ENCODE measurements at places on chromosomes 5 and 9.
A peak's percentile ranks its signal among the peaks of the same experiment; 100 is the strongest.

GRCh38 chr9:15018096-15018637 lies 107.9 kb upstream of the FREM1 start:
- DNase-seq = no peak

GRCh38 chr9:98727428-98727827 lies 18.7 kb upstream of the GABBR2 start:
- DNase-seq = no peak

GRCh38 chr5:150431574-150431973 lies 18.0 kb downstream of the RPS14 start:
- DNase-seq = no peak

DNA sequence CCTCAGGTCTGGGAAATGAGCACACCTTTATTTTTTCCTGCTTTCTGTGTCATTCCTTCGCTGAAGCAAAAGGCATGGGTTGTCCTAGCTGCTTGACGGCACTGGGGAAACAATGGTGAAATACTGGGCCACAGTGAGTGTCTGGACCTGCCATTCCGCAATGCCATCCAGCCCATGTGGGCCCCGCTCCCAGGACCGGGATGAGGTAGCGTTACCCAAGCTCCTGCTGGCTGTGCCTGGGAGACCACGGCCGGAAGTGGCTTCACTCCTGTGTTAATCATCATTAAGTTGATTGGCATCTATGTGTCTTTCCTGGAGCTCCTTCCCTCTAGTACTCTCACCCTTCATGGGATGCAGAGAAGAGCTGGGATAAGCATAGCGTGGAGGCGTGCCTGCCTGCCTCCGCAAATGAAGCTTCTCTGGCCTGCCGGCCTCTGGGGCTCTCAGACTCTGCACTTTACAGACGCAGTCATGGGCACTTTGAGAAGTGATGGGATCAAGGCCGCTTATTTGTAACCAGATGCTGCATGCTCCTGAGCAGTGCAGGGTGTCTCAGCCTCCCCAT lies 16.5 kb upstream of the SMIM32 start:
- no peak for DNase-seq

GRCh38 chr5:13553896-13554295 lies 390.6 kb downstream of the DNAH5 start:
- DNase-seq = no peak

- no peak for DNase-seq
These were observed 27.6 kb upstream of the LHFPL2 start for GRCh38 chr5:78675956-78676730.

DNA sequence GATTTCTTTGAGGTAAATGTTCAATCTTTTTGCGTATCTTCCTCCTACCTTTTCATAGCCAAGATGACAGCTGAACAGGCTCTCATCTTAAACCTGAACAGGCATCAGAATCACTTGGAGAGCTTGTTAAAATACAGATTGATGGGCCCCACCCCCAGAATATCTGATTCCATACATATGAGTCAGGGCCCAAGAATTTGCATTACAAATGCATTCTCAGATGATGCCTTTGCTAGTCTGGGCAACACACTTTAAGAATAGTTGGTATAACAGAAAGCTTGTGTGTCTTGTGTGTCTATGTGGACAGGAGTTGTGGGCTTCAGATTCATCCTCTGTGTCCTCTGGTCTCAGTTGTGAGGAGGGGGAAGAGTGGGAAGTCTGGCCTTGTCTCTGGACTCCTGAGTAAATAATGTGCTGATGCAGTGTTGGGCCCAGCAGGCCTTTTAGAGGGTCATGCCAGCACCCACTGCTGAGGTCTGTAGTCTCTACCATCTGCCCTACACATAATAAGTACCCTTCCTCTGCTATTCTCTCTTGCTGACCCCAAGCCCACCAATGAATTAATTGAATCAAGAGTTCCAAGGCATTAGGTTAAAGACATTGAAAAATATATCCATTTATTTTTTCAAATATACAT lies 43.1 kb downstream of the PTCD2 start:
- DNase-seq = no peak

DNA sequence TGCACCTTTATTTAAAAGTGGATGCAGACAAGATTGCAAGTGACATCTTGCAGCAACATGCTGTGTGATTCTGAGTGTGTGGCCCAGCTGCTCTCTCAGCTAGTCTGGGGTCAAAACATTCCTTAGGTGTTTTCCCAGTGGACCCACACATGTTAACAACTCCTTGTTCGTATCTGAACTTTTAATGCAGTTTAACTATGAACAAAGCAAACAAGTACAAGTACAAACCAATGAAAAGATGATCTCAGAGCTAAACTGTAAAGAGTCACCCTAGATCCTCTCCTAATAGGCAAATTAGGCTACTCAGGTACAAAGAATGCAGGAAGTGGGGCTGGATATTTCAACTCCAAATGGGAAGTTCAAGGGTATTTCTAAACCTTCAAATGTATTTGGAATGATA lies 108.4 kb downstream of the ENTREP1 start:
- no peak for DNase-seq

DNA sequence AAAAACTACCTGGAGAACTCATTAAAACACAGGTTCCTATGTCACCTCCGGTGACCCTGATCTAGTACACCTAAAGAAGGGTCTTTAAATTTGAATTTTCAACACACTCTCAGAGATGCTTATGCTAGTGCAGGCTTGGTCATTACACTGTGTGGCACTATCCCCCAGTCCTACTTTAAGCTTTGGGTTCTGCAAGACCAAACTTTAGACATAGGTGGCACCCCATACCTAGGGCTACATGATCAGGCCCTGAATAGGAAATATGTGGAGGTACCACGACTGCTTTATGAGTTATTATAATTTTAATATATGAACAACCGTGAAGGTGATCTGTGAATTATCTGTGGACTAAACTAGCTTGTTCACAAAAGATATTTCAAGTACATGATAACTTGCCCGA lies 201.3 kb upstream of the OR13F1 start:
- DNase-seq = no peak

- peak; percentile 46 for DNase-seq
These were observed 467 bp downstream of the CNOT6 start for GRCh38 chr5:180494510-180495181.

DNA sequence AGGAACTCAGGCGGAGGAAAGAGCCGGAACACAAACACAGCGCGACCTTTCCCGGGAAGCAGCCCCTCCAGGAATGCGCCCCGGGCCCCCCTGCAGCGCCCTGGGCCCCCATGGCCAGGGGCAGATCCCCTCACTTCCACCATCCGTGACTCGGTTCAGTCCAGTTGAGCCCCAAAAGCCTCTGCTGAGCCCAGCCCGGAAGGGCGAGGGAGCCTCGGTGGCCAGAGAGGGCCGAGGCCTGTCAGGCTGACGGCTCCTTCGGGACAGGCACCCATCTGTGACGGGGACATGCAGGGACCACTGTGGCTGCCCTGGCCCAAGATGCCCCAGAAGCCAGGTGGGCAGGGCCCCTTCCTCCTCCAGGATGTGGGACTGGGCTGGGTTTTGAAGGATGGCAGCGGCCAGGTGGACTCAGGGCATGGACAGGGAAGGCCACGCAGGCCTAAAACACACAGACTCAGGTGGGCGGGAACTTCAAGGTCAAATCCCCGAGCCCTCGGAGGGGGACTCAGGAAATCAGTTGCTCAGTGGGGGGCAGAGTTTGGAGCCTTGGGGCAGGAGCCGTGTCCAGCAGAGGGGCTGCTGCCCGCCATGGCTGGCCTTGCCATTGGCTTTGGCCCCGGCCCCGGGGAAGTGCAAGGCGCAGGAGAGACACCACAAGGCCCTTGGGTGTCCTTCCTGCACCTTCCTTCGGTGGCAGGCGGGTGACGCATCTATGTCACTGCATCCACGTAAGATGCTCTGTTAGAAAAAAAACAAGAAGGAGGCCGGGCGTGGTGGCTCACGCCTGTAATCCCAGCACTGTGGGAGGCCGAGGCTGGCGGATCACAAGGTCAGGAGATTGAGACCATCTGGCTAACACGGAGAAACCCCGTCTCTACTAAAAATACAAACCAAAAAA lies 29.7 kb upstream of the ABO start:
- no peak for DNase-seq

- peak; percentile 36 for DNase-seq
These were observed 2.8 kb downstream of the PDLIM7 start for GRCh38 chr5:177494346-177495195.

- no peak for DNase-seq
These were observed 59.7 kb downstream of the PPP2R2B start for GRCh38 chr5:146818822-146819221.

DNA sequence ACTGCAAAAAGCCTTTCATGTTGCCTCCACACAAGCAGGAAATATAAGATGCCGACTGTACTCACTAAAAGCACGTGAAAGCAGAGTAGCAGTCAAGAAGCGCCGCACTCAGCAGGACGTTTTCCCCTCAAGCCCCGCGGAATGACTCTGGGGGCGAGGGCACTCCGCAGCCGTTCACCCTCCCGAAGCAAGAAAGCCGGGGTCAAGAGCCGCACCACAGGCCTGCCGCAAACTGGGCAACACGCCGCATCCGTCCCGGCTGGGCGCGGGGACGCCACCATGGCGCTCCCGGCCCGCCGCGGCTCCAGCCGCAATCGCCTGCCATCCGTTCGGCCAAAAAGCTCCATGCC lies 364 bp downstream of the RPS6 start:
- peak; percentile 36 for DNase-seq

GRCh38 chr9:98168941-98169488 lies 23.4 kb downstream of the CORO2A start:
- DNase-seq = peak; percentile 63

- DNase-seq = no peak
These were observed 26.9 kb downstream of the EGFLAM start for GRCh38 chr5:38285226-38285625.

DNA sequence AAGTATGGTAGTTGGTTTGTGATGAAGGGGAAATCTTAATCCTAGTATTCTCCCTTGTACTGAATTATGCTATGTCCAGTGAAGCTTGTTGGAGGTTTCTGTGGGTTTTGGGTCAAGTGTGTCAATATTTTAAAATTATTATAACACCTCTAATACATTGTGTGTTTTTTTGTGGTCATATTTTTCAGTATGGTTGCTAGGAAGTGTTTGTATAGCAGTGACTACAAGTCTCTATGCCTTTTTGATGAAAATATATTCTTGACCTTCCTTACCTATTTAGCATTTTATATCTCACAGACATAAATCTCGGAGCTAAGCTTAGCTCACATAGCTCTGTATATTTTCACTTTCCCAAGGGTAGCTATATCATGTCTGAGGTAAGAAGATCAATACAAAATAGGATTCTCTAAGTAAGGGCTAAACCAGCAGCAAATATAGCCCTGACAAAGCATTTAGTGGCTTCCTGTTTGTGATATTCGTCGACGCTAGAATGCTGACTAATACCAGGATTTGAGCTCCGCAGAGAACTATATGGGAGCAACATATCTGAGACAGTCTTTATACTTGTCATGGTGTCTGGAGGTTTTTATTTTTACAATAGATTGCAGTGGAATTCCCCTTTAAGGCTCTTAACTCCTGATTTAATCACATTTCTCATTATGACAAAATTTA lies 82.3 kb downstream of the MACIR start:
- DNase-seq = no peak

DNA sequence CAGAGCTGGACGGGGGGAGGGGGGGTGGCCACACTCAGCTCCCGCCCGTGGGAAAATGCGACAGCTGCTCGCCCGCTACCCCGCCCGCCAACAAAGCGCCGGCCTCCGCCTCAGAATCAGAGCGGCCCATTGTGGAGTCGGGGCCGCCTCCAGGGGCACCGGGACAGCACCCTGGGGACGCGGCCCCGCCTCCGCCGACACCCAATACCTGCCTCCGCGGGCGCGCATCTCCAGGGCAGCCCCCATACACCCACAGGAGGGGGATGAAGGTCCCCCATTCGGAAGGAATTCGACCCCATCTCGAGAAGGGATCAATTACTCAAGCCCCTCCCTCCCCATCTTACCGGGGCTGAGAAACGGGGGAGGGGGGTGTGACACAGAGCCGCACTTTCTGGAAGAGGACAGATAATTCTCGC lies 1.3 kb downstream of the NOTCH1 start:
- peak; percentile 72 for DNase-seq

DNA sequence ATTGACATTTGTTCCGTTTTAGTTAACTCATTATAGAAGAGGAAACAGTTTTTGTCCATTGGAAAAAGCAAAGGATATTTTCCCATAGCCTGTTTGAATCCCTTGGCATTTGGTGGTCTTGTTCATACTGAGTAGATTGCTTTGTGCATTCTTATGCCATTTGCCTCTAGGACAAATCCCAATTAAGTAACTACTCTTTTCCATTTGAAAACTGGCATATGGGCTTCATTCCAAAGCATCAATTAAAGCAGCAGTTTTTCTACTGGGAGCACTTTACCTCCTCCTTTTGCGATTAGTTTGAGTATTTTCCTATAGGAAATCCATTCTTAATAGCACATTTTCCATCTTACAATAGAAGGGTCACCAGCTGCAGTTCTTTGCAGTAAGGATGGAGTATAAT lies 31.2 kb downstream of the GPR21 start:
- DNase-seq = no peak

DNA sequence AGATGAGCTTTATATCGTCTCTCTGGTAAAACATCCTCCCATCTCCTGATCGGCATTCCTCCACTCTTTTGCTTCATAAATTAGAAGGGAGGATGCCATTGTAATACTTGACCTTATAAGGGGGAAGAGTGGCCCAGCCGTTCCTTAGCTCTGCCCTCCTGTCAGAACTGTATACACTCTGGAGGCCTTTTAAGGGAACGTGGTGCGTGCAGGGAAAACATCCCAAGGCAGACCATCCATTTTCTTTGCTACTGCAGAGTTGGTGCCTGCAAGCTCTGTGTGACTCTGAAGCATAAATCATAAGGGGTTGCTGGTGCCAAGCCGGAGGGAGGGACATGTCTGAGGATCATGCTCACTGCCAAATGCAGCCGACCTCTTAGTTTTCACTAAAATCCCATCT lies 90.4 kb downstream of the PGM5 start:
- DNase-seq = no peak

DNA sequence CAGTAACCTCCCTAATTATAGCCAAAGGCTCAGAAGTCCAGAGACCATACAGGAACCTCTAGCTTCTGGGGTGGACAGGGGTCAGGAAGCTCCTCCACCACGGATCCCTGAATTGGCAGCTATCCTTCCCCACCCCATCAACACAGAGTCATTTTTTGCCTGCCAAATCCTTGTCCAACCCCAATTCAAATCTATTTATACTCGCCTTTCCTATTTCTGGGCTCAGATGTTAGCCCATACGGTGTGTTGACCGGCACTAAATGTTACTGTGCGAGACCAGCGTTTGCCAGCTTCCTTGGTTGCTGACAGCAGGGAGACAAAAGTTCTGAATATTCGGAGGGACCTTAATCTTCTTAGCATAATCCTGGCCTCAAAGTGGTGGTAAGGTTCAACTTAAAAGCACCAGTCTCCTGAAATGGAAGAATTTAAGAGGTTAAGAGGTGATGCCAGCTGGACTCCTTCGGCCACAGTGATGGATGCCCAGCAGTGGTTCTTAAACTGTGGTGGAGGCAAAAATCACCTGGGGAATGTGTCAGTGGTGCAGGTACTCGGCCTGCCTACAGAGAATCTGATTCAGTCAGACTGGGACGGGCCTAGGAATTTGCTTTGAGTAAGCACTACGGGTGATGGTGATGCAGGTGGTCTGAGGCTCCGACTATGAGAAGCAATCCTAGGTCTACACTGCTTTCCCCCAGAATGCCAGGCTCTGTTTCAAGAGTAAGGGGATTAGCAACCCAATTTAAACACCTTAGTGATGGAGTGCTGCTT lies 204.8 kb upstream of the MEF2C start:
- DNase-seq = no peak
